ENCODE measurements at places on chromosomes 12 and 14.

- no peak for DNase-seq
Observed at GRCh38 chr12:102064476-102064875, 2.7 kb upstream of the WASHC3 start.

- DNase-seq: no peak
Observed at GRCh38 chr12:125434936-125435443, 369.8 kb downstream of the AACS start.

DNA sequence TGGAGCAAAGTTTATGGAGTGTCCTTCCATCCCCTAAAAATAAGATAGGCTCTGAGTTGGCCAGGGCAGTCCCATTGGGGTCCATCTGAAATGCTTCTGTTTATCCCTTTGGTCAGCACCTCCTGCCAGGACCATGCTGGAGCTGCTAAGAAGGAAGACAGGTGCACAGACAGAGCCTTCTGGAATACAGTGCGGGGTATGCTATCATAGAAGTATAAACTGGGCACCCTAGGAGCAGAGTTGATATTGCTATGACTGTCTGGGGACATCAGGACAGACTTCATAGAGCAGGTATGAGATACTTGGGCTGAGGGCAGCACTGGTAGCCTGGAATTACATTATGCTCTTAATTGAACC, 170.4 kb upstream of the HIF1A start:
- DNase-seq: no peak

DNA sequence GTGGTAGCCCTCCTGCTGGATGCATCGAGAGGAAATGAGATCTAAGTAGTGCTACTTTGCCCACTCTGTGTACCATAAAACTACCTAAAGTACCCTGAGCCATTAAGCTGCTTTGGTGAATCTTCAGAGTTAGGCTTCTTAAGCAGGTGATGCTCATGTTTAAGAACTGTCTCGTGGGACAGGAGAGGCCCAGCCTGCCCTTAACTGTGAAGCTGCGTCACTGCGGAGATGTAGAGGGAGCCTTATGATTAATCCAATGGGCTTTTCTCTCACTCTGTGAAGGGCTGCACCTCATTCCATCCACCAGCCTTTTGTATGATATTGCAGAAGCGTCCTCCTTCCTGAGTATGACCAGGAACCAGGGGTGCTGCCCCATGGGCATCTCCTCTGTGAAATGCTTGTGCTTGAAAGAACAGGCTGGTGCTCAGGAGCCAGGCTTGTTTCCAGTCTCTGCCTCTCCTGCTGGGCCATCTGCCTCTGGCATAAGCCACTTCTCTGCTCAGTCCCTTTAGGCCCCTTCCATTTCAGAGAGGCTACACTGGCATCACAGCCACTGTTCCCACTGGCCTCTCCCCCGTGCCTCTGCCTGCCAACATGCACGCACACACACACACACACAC, 6.8 kb upstream of the CCDC177 start:
- DNase-seq: no peak

GRCh38 chr12:24970177-24970576, 21.3 kb upstream of the BCAT1 start:
- DNase-seq: no peak

DNA sequence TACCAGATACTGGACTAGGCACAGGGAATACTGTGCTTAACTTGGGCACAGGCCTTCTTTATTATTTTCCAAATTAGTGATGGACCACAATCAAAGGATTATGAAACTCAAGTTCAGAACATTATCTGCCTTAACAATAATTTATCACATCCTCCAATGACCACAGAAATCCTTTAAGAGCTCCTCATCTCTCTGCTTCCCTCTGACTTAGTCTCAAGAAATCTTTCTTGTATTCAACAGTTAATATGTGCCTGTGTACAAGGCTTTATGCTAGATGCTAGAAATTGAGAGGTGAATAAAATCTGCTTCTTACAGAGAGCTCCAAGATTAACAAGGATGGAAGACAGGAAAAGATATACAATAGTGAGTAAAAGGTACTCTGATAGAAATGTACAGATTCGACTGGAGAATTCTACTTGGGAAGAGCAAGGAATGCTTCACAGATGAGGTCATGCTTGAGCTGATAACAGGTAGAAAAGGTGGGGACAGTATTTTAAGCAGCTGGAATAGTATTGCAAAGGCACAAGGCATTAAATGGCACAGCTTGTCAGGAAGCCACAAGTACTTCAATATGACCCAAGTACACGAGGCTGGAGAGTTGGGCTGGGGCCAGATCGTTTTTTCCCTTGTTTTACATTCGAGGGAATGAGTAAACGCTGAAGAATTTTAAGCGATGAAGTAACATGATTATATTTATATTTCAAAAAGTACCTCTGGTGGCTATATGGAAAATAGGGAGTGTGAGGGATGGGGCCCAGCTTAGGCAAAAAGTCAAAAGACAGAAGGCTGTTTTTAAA, 55.1 kb upstream of the ARID2 start:
- DNase-seq: no peak

DNA sequence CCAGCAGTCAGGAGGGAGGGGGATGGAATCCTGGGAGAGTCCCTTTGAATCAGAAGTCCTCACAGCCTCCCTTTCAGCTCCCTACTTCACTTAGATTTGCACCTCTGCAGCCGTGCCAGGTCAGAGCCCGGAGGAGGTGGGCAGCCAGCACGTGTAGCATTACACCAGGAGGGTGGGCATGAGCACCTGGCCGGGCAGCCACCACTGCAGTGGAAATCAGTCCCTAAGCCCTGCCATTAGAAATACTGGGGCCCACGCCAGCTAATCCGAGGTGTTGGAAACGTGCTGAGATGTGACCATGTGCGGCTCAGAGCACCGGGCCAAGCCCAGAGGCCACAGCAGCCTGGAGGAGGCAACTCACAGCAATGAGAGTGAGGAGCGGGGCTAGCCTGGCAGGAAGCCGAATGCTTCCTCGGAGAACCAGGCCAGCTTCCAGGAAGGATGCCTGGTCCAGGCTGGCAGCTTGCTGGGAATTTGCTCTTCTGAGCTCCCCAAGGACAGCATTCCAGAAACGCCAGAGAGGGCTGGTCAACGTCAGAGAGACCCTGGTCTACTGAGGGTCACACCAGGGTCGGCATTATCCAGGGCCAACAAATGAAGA, 9.4 kb upstream of the CACNA2D4 start:
- DNase-seq: no peak

- no peak for DNase-seq
Observed at GRCh38 chr14:73725116-73726024, 11.2 kb upstream of the PNMA1 start.

DNA sequence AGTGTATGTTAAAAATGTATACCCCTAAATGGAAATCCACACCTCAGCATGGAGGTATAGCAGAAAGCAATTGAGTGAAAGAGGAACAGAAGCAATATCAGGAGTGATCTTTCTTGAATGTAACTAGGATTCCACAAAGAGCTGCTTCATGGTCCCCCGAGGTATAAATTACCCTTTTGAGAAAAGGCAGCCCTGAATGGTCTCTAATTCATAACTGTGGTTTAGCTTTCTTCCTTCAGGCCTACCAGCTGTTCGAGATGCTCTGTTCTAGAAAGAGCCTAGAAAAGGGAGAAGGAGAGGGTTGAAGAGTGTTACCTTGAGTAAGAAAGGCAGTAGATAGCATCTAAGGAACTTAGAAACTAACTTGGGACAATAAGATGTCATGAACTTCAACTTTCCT, 42.9 kb upstream of the CSRNP2 start:
- DNase-seq: no peak

DNA sequence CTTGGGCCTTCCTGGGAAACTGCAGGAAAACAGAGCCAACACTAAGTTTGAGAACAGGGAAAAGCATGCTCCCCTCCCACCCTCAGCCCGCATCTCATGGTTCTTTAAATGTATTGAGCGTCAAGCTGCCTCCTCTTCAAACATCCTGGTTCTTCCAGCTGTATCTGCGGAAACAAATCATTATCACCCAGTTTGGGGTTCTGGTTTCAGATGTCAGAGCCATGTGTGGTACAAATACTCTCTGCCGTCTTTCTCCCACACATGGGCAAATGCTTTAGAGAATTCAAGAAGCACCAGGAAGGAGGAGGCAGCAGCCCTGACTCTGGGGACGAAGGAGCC, 29.1 kb downstream of the JDP2 start:
- DNase-seq: no peak

GRCh38 chr14:72169521-72169920, 237.3 kb downstream of the RGS6 start:
- DNase-seq: no peak

- DNase-seq: no peak
Observed at GRCh38 chr14:81127785-81128184, 93.0 kb downstream of the GTF2A1 start.

DNA sequence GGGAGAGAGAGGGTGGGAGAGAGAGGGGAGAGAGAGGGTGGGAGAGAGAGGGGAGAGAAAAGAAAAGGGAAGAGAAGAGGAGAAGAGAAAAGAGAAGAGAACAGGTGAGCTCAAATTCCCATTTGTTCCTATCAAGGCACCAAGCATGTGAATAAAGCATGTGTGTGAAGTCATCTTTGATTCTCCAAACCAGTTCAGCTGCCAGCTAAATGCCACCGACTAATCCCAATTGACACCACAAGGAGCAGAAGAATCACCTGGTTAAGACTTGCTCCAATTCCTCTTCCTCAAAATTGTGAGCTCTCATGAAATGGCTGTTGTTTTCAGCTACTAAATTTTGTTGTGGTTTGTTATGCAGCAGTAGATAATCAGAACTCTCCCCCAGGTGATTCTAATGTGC, 188.9 kb downstream of the TMX1 start:
- no peak for DNase-seq

DNA sequence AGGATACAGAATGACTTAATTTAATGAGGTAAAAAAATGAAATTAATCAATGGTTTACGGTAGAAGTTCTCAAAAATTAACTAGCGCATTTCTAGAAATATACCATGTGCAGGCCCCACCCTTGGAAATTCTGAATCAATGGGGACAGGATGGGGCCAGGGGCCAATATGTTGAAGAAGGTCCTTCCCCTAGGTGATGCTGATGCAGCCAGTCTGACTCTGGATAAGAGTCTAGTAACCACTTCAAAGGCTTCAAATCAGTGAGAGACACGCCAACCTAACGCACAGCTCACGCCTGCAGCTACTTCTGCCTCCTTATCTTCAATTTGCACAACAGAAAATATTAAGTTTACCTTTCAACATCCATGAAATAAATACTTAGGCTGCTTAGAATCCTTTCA, 14.9 kb downstream of the GIT2 start:
- no peak for DNase-seq

GRCh38 chr14:105448706-105449111, 25.9 kb upstream of the CRIP2 start:
- DNase-seq: no peak

DNA sequence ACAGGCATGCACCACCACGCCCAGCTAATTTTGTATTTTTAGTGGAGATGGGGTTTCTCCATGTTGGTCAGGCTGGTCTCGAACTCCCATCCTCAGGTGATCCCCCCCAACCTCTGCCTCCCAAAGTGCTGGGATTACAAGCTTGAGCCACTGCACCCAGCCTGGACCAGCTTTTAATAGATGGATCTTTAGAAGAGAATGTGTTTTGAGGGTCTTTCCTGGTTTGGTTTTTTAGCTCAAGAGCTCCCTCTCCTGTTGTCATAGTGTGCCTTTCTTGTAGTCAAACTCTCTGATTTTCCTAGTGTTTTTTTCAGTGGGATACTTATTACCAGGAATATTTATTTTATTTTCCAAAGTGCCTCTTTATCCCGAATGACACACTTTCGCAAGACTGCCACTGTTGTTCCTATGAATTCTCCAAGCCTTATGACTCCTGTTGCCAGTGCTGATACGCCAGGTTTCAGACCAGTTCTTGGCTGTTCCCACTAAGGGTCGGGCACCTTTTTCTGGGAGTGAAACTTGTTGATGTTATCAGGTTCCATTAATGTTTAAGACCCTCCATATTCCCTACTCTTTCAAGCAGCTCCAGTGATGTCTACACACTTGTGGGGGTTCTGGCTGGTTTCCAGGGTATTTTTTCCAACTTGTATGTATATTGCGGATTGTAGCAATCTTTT, 31.5 kb upstream of the LIMA1 start:
- DNase-seq: no peak

- DNase-seq: no peak
Observed at GRCh38 chr14:94393474-94393873, 5.1 kb upstream of the SERPINA1 start.

- DNase-seq: no peak
Observed at GRCh38 chr14:99703381-99703780, 19.3 kb downstream of the CYP46A1 start.

DNA sequence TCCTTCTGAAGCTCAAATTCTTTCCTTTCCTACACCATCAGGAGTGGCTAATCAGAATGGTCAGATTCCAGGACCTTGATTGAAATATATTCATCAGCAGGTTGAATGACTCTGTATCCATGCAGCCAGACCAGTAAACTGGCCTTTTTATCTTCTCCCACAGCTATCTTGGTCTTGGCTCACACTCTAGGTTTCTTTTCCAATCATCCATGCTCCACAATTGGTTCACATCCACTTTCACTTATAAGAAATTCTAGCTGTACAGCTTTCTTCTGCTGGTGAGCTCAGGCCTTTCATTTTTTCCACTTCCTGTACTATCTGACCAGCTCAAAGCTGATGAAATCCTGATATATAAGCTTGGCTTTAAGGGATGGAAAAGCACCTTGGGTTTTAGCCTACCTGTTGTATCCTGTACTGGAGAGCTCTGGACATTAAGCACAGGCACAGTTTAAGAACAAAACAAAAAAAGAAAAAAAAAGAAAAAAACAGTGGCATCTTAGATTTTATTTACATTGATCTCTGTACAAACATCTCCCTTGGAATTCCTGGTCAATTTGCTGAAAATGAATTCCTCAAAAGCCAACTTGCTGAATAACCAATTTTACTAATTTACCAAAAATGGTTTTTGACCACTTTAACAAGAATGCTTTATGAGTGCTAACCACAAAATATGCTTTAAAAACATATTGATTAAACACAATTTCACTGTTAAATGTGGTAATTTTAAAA, 91.6 kb upstream of the PAWR start:
- DNase-seq: no peak

GRCh38 chr14:23307146-23307530, 505 bp downstream of the BCL2L2 start:
- DNase-seq: no peak

DNA sequence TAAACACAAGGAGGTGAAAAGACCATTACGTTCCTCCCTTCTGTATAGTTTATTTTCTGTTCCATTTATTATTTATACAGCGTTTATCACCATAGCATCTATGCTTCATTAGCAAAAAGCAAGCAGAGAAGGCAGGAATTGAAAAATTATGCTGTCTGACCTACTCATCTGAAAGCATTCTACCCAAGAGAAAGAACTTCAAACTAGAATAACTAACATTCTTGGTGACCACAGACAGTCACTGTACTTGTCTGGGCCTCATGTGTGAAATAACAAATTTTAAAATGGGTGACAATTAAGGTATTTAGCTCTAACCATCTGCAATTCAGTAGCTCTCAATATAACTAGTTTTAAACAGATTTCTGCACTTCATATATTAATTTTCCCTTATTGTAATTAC, 29.3 kb upstream of the PDE3A start:
- no peak for DNase-seq

GRCh38 chr14:100388103-100389054, 65.2 kb downstream of the SLC25A47 start:
- DNase-seq: no peak

- DNase-seq: no peak
Observed at GRCh38 chr12:95195122-95195521, 22.1 kb downstream of the FGD6 start.

All from KG1 (cell line).